ENCODE measurements at places on chromosomes 16 and 17.
A peak's percentile ranks its signal among the peaks of the same experiment; 100 is the strongest.

DNA sequence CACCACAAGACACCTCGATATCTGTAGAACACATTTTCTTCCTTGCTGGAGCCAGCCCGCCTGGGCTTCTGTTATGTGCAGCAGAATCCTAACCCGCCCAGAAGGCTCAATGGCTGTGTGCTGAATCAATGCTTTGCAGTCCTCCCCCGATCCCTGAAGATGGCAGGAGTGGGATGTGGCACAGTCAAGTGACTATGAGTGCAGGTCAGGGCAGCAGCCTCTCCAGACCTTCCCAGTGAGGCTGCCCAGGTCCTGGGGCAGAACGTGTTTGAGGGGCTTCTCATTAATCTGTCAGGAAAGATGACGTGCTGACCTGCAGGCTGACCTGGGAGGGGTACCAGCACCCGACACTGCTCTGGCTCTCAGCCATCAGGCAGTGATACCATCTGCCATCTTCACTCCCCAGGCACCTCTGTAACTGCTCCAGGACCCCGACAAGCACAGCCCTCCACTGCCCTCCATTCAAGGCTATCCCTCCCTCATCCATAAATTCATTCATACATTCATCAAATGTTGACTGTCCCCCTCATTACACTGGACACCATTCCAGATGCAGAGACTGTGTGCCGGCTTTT lies 35.2 kb downstream of the LRRC75A start:
- DNase-seq = no peak

DNA sequence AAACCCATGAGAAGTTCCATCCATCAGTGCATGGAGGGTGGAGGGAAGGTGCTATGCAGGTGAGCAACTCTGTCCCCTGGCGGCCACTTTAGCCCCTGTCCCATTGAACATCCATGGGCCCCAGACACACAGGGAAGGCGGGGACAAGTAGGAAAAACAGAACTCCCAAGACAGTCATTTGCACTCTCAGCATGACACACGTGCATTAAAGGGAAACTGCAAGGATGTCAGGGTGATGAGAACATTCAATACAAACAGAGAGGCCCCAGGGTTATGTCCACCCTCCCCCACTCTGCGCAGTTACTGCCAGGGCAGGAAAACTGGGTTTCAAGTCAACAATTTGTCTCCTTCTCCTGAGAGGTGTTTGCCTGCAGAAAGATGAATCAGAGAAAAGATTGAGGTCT lies 44.0 kb upstream of the AKTIP start:
- no peak for DNase-seq

GRCh38 chr16:74842413-74842812 lies 67.8 kb upstream of the FA2H start:
- no peak for DNase-seq

DNA sequence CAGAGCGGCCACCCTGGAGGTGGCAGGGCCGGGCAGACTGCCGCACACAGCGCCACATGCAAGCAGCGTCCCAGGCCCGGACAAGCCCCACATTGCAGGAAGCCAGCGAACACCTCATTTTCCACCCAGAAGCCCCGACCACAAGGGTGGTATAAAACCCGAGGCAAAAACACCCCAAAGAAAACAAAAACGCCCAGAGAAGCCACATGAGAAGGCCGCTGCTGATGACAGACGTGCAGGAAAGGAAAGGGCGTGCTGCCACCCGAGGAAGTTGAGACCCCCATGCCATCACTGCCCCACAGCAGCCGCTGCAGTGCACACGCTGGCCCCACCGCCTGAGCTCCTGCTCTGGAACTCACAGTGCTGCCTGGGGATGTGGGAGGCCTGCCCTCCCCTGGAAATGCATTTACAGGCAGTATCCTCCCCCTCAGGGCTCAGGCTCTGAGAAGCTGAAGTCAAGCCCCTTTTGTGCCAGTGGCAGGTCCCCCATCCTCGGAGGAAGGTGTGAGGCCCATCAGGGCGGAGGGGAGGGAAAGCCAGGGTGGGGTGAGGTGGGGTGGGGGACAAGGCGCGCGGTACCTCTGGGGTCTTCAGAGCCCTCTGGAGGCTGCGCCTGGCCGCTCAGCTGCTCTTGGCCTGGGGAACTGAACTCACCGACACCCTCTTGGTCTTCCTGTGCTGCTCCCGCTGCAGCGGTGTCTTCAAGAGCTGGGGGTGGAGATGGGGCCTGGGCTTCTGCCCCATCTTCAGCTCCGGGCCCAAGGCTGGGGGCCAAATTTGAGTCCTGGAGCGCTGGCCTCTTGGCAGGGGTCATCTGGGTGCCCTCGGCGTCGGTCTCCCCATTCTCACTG lies 62.0 kb downstream of the IL21R start:
- DNase-seq = no peak

DNA sequence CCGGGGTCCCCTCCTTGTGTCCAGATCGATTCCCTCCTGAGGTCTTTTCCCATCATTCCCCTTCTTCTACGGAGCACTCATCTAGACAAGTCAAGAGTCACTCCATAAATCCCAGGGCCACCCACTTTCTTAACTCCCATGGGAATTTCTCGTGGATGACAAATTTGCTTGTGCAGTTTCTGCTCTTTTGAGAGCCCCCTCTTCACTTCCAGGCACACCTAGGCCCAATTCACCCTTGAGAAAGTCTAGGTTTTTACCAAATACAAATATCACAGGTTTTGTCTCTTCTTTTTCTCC lies 522 bp upstream of the POLDIP2 start:
- DNase-seq = no peak

GRCh38 chr16:30180741-30181140 lies 2.7 kb upstream of the CORO1A start:
- DNase-seq = no peak

GRCh38 chr17:83005639-83006038 lies 73.8 kb upstream of the METRNL start:
- no peak for DNase-seq

- DNase-seq = no peak
These were observed 244.8 kb downstream of the CDH8 start for GRCh38 chr16:61791464-61791863.

- DNase-seq = no peak
These were observed at the start of gene GAST for GRCh38 chr17:41711669-41712400. GAST (plus strand) TSS chr17:41712331; CDS start chr17:41715437, 3,106 bp downstream.

- DNase-seq = no peak
These were observed 43.2 kb upstream of the METRNL start for GRCh38 chr17:83036193-83036592.

GRCh38 chr17:50507871-50508572 lies at the start of gene MYCBPAP:
MYCBPAP (plus strand) TSS chr17:50508439; CDS start chr17:50508675, 236 bp downstream.
- DNase-seq = no peak

- no peak for DNase-seq
These were observed 543 bp upstream of the GPS2 start for GRCh38 chr17:7315570-7316235.

- no peak for DNase-seq
These were observed 809.5 kb upstream of the GOT2 start for GRCh38 chr16:59543641-59544040.

- DNase-seq = peak; percentile 39
These were observed 246.9 kb upstream of the GSE1 start for GRCh38 chr16:85366031-85366763.

DNA sequence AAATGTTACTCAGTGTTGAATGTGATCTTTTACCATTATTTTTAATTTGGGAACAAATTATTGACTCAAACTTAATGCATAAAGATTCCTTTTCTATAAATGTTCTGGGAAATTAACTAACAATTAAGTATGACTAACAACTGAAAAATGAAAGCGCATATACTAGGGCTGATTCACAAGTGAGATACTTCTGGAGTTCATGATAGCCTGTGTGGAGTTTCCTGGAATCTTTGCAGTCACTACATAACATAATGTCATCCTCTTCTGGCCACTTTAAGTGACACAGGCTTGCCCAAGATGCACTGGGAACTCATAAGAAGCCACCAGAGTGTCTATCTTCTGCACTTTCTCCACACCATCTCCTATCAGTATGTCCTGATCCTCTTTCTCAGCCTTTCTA lies 450.3 kb upstream of the CDH11 start:
- no peak for DNase-seq

GRCh38 chr16:53034306-53034705 lies 18.4 kb downstream of the CHD9NB start:
- DNase-seq = no peak

DNA sequence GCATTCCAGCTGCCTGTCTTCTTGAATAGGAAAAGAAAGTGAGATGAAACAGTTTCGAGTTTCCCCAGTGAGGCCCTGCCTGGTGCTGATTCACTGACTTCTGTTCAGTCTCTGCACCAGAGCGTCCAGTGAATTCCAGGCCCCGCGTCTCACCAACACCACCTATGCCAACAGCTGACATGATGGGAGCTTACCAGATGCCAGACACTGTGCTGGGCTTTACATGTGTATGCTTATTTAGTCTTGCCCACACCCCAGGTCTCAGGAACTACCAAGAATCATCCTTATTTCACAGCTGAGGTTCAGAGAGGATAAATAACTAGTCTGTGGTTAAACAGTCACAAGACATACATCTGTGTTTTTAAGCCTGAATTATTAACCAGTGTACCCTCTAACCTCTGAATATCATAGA lies 29.1 kb upstream of the IRX6 start:
- no peak for DNase-seq

GRCh38 chr17:68197091-68197996 lies 50.5 kb upstream of the AMZ2 start:
- peak; percentile 28 for DNase-seq

GRCh38 chr17:48487221-48487620 lies 43.6 kb downstream of the HOXB1 start:
- DNase-seq = no peak

DNA sequence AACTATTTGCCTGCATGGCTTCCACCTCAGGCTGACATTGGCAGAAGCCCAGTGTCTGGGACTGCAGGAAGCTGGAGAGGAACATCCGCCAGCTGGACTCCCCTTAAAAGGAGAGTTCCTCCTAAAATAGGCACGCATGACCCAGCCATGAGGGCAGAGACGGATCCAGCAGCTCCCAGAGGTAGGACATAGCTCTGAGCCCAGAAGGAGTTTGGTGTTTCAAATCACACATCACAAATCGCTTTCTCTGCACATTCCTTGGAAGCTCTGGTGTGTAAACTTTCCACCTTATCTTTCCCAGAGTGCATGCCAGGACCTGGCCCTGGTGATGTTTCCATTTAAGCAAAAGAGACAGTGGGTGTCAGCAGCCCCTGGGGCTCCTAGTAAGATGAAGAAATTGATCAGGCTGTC lies 231.1 kb upstream of the CDH5 start:
- no peak for DNase-seq

GRCh38 chr16:68920349-68920748 lies 77.0 kb downstream of the TANGO6 start:
- DNase-seq = no peak

Data from NCI-H345 (cell line).